Mammary epithelial cell (primary cell): ENCODE measurements at places on chromosomes 7 and 10.

DNA sequence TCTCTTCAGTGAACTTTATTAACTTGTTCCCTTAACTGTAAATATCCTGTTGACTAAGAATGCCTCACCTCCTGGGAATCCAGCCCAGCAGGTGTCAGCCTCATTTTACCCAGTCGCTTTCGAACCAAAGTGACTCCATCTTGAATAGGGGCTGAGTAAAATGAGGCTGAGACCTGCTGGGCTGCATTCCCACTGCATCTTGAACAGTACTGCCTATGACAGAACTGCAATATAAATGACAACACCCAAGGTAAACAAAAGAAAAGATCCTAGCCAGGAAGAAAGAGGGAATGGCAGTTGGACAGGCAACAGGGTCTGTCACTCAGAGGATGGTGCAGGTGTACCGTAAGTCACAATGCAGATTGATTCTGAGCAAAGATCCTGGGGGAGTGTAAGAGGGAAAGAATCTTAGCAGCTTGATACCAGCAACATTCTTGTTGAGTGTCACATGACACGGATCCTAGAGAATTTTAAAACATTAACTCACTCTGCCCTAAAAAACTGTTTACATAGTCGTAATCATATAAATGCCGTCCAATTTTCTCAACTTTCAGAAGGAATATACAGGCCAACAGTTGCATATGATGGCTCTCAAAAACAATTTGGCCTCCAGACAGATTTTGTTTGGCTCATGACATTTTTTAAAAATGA, 4.4 kb upstream of the FAM107B start:
- DNase-seq: no peak

DNA sequence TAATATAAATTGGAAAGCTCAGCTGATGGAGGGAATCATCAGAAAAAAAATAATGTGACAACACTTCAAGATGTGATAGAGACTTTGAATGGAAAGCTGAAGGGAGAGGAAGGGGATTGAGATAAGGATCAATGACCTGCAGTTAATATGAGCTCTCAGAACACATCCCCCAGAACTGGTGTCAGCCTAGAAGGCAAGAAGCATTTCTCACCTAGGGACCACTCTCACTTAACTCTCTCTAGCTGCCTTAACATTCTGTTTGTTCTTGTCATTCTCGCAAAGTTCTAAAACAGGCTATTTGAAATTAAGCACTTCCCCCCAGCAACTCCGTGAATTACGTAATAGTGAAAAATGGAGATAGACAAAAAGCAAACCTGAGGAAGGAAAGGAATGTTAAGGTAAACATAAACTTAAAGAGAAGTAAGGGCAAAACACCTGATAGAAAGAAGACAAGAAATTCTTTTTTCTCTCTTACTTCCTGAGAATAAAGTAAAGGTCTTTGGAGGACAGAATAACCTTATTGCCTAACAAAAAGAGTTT, 1.2 kb upstream of the MPP7 start:
- no peak for DNase-seq

GRCh38 chr10:85961479-85962067, 405.0 kb downstream of the GRID1 start:
- DNase-seq: no peak

GRCh38 chr10:59176241-59177030, at the start of gene PHYHIPL:
PHYHIPL (plus strand) TSS chr10:59176643; CDS start chr10:59176854, 211 bp downstream.
- DNase-seq: peak; percentile 5

DNA sequence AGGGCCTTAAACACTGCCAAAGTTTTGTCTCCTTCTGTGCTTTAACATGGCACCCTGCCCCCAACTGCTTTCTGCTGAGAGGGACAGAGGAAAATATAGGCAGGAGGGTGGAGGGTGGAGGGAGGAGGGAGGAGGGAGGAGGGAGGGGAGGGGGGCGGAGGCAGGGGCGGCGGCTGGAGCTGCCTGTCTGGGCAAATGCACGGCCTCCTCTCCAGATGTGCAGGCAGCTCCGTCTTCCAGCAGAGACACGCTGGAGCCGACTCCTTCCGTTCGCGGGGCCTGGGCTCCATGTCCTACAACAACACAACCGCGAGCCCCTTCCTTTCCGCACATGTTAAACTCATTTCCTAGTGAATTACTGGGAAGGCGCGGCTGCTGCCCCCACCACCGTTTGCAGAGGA, 14.2 kb downstream of the EBF3 start:
- DNase-seq: no peak

GRCh38 chr7:192701-193480, 520 bp downstream of the FAM20C start:
- no peak for DNase-seq

DNA sequence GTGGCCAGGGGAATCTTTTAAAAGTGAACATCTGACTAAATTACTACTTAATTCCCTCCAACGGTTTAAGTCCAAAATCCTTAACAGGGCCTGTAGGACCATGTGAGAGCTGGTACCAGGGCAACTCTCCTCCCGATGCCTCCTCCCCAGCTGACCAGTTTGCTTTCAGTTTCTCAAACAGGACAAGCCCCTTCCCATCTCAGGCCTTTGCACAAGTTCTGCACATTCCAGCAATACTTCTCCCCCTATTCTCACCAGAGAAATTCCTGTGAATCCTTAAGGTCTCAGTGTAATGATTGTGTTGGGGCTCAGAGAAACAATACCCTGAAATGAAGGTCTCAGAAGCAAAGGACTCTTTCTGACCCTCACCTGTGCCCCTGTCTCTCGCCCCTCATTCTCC, 8.0 kb upstream of the CALHM1 start:
- DNase-seq: no peak

GRCh38 chr7:34365011-34365410, 293.0 kb upstream of the NPSR1 start:
- peak; percentile 84 for DNase-seq

- no peak for DNase-seq
Measured at GRCh38 chr7:13257661-13258060, 570.2 kb downstream of the ARL4A start.

GRCh38 chr10:59284118-59284975, 78.0 kb downstream of the FAM13C start:
- peak; percentile 69 for DNase-seq

- DNase-seq: no peak
Measured at GRCh38 chr7:98816241-98816640, 53.6 kb downstream of the TMEM130 start.

- peak; percentile 28 for DNase-seq
Measured at GRCh38 chr7:91266067-91266688, 1.9 kb downstream of the FZD1 start.

DNA sequence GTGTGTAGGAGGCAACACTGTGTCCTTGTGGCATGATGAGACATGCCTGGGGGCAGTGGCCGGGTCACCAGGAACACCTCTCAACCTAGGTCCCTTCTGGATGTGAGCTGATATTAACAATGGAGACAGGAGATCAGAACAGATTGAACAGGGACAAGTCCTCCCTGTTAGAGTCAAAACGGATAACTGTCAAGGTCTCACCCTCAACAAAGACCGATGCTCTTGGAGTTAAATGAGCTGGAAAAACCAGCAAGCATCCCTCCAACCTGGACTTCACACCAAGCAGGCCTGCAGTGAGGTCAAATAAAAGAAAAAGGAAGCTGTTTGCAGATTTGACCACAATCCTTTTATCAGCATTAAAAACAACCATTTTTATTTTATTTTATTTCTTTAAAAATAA, 49.0 kb downstream of the SLIT1 start:
- no peak for DNase-seq

DNA sequence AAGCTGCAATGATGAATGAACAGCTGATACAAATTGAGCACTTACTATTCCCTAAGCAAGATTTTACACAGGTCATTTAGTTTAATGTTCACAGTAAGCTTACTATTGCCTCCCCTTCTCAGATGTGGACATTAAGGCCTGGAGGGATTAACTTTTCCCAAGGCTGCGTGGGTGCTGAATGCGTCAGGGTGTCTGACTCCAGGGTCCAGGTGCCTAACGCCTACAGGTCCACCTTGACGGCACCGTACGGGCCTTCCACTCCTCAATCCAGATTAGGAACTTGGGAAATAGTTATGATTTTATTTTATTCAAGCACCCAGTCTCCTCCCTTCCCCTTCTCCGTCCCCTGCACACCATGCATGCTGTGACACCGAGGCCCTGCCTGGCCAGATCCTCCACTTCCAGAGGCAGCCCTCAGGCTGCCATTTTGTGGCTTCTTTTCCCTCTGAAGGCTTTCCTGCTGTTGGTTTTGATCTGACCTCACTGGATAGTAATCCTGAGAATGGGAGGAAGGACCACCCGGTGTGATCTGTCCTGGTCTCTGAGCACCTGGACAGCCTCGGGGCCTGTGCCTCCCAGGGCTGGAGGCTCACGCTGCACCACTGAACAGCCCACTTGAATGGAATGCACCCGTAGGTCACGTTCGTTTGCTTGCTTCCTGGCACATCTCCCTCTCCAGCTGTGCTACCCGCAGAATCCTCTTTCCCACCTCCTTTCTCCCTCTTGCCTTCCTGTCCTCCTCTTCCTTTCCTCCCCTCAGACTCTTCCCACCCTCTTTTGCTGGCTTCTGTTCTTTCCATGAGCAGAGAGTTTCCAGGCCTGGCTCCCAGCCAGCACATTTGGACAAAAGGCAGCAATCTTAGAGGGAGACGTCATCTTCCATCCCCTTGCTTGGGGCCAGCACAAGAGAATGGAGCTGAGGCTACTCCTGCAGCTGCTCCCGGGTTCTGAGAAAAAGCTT, 14.4 kb downstream of the DENND2A start:
- peak; percentile 90 for DNase-seq

GRCh38 chr7:131112431-131112830, 215.2 kb upstream of the MKLN1 start:
- no peak for DNase-seq
